Activated T-cell treated with anti-CD3 and anti-CD28 coated beads, Interleukin-2, amount 50 U/mL, for 48 hours (primary cell): ENCODE measurements at places on chromosomes 5 and 9.
A peak's percentile ranks its signal among the peaks of the same experiment; 100 is the strongest.

GRCh38 chr9:13646500-13647021 is 367.1 kb upstream of the MPDZ start:
- DNase-seq, result no peak

GRCh38 chr5:180271221-180271620 is 20.7 kb downstream of the MAPK9 start:
- DNase-seq, result no peak

DNA sequence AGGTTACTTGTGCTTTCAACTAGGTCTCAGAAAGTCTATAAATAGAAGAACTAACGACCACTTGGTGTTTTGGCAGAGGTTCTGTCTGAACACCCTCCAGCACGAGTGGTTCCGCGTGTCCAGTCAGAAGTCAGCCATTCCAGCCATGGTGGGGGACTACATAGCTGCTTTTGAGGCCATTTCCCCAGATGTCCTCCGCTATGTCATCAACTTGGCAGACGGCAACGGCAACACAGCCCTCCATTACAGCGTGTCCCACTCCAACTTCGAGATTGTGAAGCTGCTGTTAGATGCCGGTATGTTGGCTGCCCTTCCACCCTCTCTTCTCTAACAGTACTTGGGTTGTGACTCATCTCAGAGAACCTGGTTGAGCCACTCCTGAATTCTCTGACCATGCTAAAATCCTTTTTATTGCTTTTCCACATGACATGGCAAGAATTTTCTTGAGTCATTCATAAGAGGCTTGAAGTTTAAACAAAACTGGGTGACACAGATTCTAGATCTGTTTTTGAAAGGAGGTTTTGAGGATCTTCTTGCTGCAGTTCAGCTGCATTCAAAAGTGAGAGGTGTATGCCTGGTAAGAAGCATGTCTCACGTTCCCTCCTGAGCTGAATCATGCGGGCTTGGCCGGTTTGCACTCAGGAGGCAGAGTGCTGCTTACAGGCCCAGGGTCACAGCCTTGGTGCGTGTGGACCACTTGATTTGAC is 103.1 kb upstream of the DMRT1 start:
- DNase-seq, result no peak

DNA sequence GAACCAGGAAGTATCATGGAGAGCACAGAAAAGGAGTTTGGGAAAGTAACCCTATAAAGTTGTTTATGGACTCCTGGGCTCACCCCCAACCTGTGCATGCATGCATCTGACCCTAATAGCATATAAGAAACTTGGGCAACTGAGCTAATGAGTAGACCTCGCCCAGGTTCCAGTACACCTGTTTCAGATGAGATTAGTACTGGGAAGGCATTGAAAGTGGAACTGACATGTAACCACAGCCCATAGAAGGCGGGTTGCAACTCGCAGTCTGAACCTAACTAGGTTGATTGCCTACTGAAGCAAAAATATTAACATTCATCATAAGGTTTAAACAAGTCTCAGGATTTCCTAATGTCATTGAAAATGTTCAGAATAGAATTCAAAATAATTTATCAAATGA is 87.0 kb downstream of the WNK2 start:
- DNase-seq, result no peak

DNA sequence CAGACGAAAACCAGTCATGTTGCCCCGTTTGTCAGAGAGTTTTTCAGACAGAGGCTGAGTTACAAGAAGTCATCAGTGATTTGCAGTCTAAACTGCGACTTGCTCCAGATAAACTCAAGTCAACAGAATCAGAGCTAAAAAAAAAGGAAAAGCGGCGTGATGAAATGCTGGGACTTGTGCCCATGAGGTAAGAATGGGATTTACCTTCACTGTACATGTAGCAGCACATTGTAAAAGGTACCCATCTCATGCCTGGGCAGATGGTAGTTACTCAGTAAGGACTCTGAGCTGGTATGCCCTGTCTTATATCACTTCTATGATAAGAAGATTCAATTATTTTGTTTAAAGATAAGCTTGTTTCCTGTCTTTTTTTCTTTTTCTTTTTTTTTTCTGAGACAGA is 38.8 kb downstream of the RAD50 start:
- no peak for DNase-seq

DNA sequence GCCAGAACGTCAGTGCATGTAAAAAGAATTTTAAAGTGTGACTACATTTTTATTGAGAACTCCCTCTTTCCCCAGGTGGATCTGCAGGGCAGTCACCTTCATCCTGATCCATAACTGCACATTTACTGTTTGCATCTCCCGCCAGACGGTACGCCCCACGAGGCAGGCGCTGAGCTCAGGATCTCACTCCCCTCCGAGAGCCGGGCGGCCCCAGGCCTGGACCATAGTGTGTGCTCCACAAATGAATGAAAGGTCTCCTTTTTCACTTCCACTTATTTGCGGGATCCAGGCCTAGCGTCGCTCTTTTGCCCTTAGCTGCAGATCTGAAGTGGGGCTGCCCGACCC is 378 bp downstream of the DROSHA start:
- DNase-seq, result no peak

GRCh38 chr5:33129309-33129708 is 311.5 kb upstream of the TARS1 start:
- DNase-seq, result no peak

GRCh38 chr5:66708368-66708767 is 112.2 kb downstream of the MAST4 start:
- DNase-seq, result no peak

- no peak for DNase-seq
Measured at GRCh38 chr5:14202462-14202861, 59.3 kb downstream of the TRIO start.

- DNase-seq, result no peak
Measured at GRCh38 chr9:89256642-89257041, 54.4 kb upstream of the CKS2 start.

DNA sequence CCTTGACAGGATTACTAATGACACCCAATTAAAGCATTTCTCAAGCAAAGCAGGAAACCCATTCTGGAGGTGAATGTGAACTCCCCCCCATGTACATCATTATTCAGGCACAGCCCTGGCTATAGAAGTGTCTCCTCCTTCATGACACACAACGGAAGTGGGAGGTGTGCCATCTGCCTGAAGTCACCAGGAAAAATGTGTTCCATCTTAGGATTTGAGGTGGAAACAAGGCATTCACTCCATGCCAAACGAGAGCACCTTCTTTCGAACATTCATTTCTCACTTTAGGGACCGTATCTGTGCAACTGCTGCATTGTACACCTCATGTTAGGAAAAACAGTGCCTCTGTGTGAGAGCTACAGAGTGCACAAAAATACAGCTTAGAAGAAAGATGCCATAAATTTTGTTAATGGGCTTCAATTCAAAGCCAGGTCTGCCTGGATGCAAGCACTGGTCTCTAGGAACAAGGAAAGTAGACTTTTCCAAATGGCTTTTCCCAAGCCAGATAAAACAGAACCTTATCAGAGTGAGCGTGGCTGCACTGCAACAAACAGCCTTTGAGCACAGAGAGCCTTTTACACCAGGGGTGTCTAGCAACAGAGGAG is 19.4 kb downstream of the GOLM1 start:
- DNase-seq, result no peak

DNA sequence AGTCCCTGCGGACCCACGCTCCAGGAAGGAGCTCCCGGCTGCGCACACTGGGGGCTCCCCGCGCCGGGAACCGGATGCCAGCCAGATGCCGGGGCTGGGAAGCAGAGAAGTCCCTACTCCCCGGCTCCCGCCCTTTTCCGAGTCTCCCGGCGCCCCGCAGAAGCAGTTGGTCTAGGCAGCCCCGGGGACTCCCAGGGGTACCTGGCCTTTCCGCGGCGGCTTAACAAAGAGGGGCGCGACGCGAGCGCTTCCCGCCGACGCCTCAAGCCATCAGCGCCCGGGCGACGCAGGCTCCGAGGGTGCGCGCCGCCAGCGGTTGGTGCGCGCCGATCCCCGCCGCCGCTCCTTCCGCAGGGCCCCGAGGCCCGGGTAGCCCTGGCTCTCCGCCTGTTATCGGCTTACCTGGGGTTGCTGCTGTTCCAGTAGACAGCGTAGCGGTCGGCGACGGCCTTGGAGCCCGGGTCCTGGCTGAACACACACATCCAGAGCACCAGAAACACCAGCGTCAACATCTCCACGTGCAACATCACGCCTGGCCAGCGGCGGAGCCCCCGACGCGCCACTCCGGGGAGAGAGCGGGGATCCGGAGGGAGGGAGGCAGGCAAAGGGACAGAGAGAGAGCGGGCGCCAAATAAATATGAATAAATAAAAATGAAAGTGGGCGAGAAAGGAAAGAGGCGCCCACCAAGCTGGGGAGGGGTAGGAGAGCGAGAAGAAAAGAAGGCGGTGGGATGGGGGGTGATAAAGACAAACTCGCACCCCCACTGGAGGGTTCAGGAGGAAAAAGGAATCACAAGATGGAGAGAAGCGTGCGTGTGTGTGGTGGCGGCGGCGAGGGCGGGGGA is 428 bp downstream of the EFNA5 start:
- peak; percentile 33 for DNase-seq

DNA sequence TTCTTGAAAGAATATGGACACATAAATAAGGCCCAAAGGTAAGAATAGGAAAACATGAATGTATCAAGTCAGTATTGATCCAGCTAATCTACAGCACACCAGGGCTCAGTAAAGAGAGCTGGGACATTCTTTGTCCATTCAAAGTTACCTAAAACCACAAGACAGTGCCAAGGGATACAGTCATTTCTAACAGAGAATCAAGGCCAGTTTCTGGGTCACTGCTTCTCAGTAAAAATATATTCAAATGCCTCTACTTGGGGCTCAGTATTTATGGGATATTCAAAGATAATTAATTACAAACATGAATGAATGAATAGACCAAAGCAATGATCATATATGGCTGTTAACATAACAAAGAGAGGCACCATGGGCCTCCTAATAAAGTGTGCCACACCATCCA is 34.9 kb downstream of the MTMR12 start:
- DNase-seq, result no peak

DNA sequence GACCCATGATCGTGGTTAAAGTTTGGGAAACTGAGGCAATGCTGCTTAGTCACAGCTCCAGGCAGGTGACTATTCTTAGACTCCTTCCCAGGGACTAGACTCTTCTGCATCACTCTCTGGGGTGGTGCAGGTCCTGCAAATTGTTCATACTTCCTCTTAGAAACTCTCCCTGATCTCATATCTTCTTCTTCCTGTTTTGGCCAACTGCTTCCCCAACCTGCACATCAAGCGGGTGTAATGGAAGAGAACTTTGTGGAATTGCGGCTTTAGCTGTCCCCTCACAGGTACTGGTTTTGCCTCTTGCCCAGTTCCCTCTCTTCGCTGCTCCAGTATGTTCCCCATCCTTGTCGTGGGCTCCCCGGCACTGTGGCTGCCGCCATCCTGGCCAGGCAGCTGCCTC is 111.5 kb upstream of the CTSL start:
- DNase-seq, result no peak

DNA sequence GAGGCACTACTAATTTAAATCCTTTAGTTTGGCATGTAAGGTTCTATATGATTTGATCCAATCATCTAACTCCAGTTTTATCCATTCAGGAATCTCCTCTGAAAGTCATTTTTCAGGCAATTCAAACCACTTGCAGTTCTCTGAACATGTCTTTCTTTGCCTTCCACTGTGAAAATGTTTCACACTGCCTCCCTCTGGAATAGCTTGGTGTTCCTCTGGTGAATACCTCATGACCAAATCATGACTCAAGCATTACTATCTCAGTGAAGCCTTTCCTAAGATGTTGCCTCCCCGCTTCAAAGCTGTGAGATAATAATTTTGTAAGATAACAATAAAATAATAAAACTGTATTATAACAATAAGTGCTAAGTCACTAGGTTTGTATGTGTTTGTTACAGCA is 981.1 kb downstream of the DTWD2 start:
- DNase-seq, result no peak

DNA sequence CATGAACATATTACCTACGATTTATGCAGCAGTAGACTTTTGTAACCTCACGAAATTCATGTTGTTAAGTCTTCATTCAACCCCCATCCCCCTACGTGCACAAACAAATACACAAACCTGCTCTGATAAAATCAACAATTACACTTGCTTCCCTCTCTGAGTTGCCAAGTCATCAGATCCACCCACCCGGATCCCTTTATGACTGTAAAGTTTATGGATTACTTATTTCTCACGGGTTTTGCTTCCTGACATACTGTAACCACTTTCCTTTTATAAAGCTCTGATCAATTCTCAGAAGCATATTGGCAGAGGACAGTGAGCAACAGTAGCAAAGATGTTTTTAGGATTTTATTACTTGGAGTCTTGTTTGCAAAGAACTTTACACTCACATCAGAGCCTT is 70.5 kb downstream of the MLLT3 start:
- no peak for DNase-seq

DNA sequence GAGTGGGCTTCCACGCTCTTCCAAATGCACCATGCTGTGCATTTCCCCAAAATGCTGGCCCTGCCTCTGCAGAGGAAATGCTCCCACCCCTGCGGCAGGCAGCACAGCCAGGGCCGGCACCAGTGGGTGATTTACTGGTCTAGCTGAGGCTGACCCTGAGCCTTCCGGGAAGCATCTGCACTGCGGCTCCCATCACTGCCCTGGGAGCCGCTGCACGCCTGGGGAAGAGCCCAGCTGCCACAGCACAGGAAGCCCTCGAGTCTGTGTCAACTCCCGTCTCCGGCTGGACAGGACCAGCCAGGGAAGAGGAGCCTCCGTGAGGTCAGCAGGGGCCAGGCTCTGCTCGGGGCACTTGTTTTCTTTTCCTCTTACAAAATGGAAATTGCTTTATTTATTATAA is 25.1 kb upstream of the EEIG1 start:
- peak; percentile 30 for DNase-seq

GRCh38 chr5:169442403-169442874 is 141.1 kb upstream of the SPDL1 start:
- no peak for DNase-seq

DNA sequence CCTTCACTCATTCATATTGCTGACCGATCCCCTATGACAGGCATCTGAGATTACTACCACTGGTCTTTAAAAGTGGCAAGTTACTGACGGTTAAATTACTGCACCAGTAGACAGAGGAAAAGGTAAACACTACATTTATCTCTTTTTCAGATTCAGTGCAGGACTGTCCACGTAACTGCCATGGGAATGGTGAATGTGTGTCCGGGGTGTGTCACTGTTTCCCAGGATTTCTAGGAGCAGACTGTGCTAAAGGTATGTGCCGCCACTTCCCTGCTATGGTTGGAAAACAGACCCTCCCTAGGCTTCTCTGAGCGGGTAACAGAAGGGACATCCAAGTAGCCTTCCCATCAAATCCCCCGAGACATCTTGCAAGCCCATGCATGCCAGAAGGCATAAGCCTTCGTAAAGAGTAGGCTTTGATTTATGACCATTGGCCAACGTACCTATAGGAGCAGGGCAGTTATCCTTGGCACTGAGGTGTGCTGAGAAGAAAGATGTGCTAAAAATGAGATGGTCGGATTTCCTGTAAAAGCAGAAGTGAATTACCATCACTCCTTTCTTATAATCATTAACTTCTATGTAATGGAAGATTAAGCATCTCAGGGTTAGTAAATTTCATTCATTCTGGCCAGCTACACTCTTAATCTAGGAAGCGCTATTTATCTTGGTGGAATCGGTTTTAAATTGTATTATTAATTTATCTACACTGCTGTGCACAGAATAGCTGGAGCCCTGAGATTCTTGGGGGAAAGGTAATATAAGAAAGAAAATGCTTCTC is 193.4 kb upstream of the WWC1 start:
- no peak for DNase-seq

- DNase-seq, result no peak
Measured at GRCh38 chr5:24643880-24644279, 898 bp downstream of the CDH10 start.

GRCh38 chr5:1279443-1280151 is 15.3 kb downstream of the TERT start:
- no peak for DNase-seq

GRCh38 chr5:142900927-142901326 is 130.8 kb downstream of the ARHGAP26 start:
- DNase-seq, result no peak

GRCh38 chr9:79799691-79800335 is 228.0 kb downstream of the TLE4 start:
- DNase-seq, result no peak
